Naive thymus-derived CD8-positive, alpha-beta T cell (primary cell): ENCODE measurements at places on chromosomes 6 and 20.

GRCh38 chr6:43105538-43106222, 29.6 kb downstream of the PTK7 start:
- H3K4me3 ChIP-seq, result no peak overlapping the region
- no peak for DNase-seq
- no peaks in the 10 kb centered on the region for H3K27me3 ChIP-seq
- no peaks in the 10 kb centered on the region for H3K36me3 ChIP-seq

DNA sequence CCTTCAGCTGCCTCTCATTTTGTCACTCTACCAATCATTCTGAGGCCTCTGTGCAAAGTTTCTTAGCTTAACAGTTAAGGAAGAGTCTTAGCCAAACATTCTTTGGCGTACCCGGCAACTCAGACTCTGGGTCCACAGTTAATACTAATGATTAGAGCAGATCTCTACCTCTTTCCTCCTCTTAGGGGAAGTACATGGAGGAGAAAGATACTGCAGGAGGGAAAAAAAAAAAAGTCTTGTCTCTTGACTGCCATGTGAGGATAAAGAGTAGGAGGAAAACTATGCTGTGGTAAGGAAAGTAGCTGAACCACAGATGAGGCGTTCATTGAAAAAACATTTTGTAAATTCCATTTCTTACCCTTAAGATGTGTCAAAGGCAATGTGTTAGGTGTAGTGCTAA, 44.0 kb upstream of the MARCKS start:
- no peaks in the 10 kb centered on the region for H3K36me3 ChIP-seq
- no peak overlapping the region for H3K27ac ChIP-seq
- no peak for DNase-seq
- peaks cover 4% of the 10 kb centered on the region for H3K4me1 ChIP-seq

- no peaks in the 10 kb centered on the region for H3K36me3 ChIP-seq
- no peaks in the 10 kb centered on the region for H3K27me3 ChIP-seq
- H3K27ac ChIP-seq, result no peak overlapping the region
- DNase-seq, result no peak
Measured at GRCh38 chr6:127343809-127344659, 625 bp upstream of the ECHDC1 start.

GRCh38 chr20:58141496-58141895, 87.0 kb downstream of the ANKRD60 start:
- H3K4me1 ChIP-seq, result no peaks in the 10 kb centered on the region
- H3K4me3 ChIP-seq, result no peak overlapping the region

GRCh38 chr6:81413306-81413705, 339.2 kb downstream of the TENT5A start:
- no peak overlapping the region for H3K4me3 ChIP-seq
- H3K4me1 ChIP-seq, result no peaks in the 10 kb centered on the region
- DNase-seq, result no peak

- H3K27ac ChIP-seq, result peak overlapping the region; percentile 91
- no peak for DNase-seq
- H3K4me3 ChIP-seq, result no peak overlapping the region
- peaks cover 14% of the 10 kb centered on the region for H3K36me3 ChIP-seq
Measured at GRCh38 chr6:24847402-24847801, 48.7 kb upstream of the ARMH2 start.

- peaks cover 2% of the 10 kb centered on the region for H3K4me1 ChIP-seq
- no peak overlapping the region for H3K27ac ChIP-seq
- H3K4me3 ChIP-seq, result no peak overlapping the region
- DNase-seq, result no peak
- no peaks in the 10 kb centered on the region for H3K27me3 ChIP-seq
- peaks cover 5% of the 10 kb centered on the region for H3K36me3 ChIP-seq
Measured at GRCh38 chr6:1885576-1886011, 275.9 kb downstream of the FOXC1 start.
